GM13977 (cell line): ENCODE measurements at places on chromosomes 12 and 14.

- no peak for DNase-seq
Measured at GRCh38 chr14:91186515-91187066, 57.9 kb downstream of the GPR68 start.

GRCh38 chr12:28527631-28528249, 337.5 kb downstream of the CCDC91 start:
- no peak for DNase-seq

- DNase-seq, result no peak
Measured at GRCh38 chr14:100802766-100803165, 23.2 kb upstream of the MEG3 start.

GRCh38 chr12:131800594-131801135, 27.5 kb upstream of the MMP17 start:
- DNase-seq, result no peak

GRCh38 chr12:129696405-129696804, 207.4 kb downstream of the TMEM132D start:
- no peak for DNase-seq

DNA sequence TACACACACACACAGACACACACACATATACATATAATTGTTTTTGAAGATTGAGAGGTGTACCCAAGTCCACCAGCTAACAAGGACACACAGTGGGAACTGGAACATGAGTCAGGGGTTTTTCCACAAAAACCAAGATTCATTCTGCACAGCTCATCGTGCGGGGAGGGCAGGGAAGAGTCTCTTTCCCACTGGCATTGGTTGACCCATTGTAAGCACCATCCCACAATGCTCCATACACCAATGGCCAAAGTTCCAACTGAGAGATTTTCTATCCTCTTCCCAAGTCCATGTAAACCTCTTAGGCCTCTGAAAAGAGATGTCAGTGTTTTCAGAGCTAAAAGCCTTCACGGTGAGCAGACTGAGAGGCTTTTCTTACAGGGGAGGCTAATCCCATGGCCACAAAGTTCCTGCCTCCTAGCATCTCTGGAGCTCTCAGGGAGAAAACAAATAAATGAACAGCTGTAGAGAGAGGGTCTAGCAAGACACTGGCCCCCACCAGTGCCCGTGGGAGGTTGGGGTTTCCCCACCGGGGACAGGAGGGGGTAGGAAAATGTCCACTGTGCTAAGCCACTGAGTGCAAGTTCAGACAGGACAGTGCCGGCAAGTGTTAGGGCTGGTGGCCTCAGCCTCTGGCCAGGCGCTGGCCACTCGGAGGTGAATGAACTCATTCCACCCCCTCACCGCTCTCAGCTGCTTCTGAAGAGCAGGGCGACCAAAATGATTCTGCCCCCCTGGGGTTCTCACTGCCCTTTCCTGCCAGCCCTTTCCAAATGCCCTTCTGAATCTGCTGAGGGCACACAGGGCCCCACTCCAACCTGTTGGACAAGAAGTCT, 21.5 kb upstream of the TC2N start:
- DNase-seq, result no peak

GRCh38 chr12:117298648-117299225, 62.7 kb downstream of the NOS1 start:
- no peak for DNase-seq

DNA sequence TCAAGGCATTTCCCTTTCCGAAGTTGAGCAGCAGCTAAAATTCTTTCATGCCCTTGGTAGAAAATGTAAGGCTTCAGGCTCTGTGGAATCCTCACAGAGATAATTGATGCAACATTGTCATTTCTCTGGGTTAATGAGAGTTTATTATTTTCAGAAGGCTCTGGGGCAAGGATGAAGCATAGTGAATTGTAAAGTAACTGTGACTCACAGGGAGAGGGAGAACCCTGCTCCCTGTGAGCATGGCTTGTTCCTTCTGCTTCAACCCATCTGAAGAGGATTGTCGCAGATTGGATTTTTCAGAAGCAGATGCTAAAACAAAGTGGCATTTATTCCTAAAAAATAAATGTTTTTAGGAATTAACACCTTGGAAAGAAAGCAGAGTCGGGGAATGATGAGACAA, 41.2 kb downstream of the APOBEC1 start:
- no peak for DNase-seq

- no peak for DNase-seq
Measured at GRCh38 chr12:2334271-2334670, 281.5 kb downstream of the CACNA1C start.

DNA sequence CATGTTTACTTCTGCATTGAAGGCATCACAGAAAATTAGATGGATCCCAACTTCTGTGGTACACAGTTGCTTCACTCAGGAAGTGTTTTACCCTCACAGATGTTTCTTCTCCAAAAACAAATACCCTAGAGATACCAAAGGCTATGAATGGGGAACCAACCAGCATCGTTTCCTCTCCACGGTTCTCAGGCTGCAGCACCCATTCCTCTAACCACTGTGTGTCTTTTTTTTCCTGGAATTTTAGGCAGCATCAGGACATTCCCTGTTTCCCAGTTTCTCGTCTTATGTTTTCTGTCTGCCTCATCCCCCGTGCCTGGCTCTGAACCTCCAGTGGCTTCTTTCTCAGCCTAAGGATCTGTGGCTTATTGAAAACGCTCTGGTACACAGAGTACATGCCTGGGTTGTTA, 72.0 kb upstream of the TBX5 start:
- no peak for DNase-seq

- DNase-seq, result no peak
Measured at GRCh38 chr12:120495186-120495730, 655 bp upstream of the DYNLL1 start.

- no peak for DNase-seq
Measured at GRCh38 chr12:115973968-115974724, 303.3 kb downstream of the MED13L start.

DNA sequence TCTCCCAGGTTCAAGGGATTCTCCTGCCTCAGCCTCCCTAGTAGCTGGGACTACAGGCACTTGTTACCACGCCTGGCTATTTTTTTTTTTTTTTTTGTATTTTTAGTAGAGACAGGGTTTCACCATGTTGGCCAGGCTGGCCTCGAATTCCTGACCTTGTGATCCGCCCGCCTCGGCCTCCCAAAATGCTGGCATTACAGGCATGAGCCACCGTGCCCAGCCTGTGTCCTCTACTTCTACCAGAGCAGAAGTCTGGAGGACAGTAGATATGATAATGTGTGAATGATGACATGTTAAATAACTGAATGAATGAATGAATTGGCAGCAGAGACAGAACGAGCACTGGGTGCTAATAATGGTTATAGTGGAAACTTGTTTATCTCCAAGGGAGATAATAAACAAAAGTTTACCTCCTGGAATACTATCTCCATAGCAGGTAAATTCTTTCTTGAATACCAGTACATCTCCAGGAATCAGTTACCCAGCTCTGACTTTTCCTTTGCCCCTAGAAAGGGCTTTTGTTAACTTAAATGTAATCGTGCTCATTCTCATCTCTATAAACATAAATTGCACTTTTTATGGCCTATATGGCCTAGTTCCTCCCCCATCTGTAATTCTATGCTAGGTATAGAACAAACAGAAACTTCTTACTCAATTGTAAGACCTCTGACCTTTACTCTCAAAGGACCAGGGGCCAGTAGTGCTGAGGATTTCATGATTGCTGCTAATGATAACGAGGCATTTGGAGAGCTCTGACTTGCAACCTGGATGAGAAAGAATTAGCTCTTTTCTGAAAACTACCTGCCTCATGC, 7.2 kb upstream of the LGALS3 start:
- DNase-seq, result no peak
